ENCODE measurements at places on chromosomes 2 and 18.

GRCh38 chr2:226898897-226899296 lies 63.0 kb downstream of the RHBDD1 start:
- DNase-seq = no peak

DNA sequence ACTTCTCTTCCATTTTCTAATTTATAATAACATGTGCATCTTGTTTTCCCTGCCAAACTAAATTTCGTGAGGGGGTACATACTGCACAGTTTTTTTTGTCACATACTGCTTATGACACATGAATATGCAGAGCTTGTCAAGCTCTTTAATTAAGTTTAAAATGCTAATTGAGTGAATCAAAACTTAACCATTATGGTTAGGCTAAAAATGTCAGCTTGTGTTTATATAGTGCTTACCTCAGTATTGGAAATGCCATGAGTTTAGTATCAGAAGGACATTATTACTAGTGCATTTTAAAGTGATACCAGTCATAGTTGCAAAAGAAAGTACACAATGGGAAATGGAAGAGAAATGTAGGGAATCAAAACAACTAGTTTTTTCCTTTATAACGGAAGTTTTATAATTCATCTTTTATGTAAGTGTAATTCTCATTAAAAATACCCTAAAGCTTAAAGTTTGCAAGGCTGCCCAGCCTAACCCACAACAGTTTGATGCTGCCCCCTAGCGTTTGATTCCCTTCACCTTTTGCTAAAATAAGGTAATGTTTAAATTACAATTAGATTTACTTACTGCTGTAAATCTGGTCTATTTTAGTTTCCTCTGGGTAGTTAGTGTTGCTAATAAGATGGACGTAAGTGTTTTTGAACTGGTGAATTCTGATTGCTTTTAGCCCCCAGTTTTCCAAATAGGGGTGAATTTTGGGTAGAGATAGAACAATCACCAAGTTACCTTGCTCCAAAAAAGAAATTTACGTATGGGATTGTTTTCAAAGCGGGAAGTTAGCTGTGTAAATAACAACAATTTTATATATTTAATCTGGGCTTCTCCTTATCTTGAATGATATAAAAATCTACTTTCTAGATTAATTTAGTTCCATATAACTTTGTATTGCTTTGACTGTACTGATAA lies 3.2 kb downstream of the SLC39A10 start:
- DNase-seq = no peak

DNA sequence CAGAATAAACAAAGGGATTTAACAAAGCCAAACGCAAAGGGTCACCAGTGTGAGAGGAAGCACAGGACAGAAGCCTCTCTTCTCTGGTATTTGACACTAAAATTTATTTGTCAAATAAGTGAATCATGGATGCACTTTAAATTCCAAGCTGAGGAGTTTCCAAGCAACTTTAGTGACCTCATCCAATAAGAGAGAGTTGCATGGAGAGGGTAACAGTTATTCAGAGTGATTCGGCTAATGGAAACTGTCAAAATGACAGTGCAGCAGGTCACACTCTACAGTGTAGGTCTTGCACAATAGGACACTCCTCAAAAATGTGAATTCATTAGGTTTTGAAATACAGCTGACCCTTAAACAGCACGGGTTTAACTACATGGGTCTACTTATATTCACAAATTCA lies 103.9 kb upstream of the ACVR1C start:
- no peak for DNase-seq

DNA sequence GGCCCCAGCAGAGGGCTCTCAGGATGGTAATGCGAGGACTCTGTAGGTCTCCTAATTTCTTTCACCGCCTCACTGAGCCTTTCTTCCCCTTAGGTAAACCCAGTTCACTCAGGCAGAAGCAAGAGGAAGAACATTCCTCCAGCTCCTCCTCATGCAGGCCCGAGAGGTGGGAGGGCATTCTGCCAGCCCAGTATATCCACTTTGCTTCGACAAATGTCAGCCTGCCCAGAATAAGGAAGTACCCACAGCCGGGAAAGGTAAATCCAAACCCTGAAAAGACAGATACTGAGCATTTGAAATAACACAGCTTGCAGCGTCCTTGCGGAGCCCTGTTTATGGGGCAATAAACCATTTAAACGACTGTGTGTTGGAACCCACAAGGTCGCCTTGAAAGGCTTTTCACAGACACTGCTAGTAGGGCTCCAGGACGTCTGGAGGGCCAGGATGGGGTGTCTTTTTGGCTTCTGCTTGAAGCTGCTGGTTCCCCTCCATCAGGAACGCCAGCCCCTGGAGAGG lies 63.0 kb upstream of the STPG4 start:
- DNase-seq = no peak

DNA sequence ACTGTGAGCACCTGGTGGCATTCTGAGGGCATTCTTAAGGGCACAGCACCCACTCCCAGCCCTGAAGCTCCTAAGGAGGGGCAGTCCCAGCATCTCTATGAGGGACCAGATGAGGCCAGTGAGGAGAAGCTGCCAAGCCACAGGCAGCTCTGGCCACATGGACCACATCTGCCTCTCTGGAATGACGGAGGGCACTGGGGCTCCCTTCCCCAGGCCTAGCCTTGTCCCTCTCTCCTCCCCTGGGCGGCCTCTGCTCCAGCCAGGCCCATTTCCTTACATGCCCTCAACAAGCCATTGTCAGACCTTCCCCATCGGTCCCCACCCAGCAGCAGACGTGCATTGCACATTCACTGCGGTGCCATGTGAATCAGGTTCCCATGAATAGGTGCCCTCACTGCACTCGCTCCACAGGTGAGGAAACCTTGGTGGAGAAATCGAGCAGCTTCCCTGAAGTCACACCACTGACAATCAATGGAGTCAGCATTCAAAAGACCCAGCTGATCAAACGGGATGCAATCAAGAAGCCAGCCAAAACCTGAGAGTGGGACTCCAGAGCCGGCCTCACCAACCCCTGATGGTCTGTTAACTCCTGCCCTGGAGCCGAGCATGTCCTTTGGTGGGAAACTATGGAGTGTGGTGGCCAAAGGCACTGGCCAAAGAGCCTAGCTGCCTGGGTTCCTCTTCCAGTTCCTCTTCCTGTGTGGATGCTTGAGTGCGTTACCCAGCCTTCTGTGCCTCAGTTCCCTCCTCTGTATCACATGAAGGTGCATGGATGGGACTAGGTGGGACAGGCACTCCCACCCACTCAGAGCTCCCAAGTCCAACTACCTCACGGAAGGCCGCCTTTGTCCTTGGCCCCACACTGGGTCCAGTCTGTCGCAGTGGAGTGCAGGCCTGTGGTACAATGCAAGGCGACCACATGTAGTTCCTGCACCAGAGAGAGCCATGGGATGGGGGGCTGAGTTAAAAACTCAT lies 147.3 kb downstream of the ZFP36L2 start:
- DNase-seq = no peak

DNA sequence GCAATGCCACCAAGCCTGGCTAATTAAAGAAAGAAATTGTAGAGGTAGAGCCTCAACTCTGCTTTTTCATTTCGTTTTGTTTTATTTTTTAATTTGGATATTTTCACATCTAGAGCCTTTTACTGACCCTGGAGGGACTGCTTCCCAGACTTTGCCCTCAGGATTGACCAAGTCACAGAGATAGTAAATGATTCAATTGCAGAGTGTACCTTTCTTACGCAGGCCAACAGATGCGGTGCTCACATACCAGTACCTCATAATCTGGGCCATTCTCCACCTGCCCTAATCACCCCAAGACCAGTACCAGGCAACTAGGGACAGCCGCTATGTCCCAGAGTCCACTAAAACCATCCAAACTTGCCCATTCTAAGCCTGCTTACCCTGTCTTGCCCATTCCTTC lies 110.8 kb downstream of the DDX1 start:
- DNase-seq = no peak

- DNase-seq = no peak
These were observed 33.7 kb upstream of the C18orf32 start for GRCh38 chr18:49520661-49521145.

DNA sequence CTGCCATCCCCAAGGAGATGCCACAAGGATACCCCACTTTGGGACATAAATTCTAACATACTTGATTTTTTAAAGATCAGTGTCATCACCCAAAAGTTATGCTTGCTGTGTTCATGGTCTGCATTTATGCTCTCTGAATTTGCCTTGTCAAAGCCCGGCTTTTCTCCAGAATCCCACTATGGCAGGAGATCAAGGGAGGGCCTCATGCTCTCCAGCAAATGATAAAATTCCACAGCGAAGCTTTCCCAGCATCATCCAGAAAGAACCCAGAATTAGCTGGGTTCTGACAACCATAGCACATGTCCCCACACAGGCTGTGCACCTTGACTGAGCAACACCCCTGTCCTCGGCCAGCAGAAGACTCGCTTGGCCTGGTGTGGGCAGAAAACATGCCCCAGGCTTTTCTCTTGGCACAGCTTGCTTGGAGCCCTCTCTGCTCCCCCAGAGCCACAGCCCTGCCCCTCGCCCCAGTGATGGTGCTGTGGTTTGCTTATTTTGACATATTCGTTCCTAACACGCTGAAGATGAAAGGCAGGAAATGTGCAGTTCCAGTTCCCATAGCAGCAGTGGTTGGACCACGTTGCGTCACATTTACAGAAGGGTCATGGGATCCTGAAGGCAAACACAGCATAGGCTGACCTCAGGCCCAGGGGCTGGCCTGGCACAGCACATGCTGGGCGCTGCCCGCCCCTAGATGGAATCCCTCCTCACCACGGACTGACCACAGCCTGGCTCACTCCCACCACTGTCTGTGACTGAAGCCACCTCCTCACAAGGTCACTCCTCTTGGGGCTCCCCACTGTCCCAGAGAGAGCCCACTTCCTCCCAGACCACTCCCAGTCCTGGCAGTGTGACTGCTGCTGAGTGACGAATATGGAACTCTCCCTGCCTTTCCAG lies 14.1 kb upstream of the CHRNA1 start:
- DNase-seq = no peak

DNA sequence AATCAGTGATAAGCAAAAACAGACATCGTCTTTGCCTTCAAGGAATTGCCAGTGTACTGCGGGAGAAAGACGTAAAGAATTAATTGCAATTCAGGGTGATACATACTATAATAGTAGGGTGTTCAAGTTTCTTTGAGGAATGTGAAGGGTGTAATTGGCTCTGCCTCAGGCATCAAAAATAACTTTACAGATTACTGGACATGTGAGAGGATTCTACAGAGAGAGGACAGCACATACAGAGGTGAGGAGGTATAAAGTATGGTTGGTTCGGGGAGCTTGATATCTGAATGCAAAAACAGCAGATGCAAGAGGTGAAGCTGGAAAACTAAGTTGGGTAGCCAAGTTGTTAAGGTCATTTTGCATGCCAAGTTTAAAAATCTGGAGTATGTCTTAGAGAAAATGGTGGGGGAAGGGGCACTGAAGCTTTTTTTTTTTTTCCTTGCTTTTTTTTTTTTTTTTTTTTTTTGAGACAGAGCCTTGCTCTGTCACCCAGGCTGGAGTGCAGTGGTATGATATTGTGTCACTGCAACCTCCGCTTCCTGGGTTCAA lies 227.5 kb upstream of the FOSL2 start:
- no peak for DNase-seq

DNA sequence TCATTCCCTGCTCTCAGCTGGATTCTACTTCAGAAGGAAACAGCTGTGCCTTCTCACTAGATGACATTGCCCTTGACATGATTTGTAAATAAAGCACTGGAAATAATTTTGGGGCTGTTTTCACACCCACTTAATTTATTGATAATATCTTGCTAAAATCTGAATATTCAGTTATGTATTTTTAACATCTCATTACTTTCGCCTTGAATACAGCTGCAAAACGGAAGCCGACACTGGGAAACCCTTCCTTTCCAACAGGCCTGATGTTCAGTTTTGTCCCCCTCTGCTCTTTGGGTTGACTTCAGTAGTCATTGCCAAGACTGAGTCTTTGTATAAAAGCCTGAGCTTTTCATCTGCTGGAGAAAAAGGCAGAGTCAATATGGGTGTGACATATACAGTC lies 82.7 kb downstream of the DOCK10 start:
- DNase-seq = no peak

- no peak for DNase-seq
These were observed 183.7 kb upstream of the LHCGR start for GRCh38 chr2:48939232-48939631.

DNA sequence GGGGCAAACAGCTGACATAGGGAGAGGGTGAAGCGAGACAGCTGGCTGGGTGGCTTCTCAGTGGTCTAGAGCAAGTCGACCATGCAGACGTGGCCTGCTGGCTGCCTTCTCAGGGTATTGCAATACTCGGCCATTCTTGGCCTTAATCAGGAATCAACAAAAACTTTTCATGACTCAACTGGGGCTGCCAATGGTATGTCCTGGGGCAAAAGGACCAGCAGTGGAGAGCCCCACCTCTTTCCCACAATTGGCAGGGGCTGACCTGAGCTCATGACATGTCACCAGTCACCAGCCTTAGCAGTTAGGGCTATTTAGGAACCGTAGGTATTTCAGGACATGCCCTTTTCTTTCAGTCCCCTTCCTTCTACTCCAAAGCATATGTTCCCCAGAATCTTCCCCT lies 19.1 kb downstream of the PLA2R1 start:
- DNase-seq = no peak

DNA sequence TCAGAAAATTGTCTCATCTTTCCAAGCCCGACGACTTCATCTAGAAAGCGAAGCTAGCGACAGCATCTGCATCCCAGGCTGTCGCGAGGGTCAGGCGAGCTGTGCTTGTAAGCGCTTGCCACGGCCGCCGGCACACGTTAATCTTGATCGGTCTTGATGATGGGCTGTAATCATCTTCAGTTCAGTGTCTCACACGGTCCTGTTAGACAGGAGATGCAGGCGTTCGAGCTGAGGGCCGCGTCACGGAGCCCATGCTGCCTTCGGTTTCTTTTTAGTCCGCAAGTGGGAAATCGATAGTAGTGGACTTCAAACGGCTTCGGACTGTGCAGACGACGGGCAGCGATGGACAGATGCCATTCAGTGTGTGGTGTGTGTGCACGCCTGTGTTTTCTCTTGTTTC lies 43.6 kb downstream of the ADI1 start:
- DNase-seq = no peak

- no peak for DNase-seq
These were observed 43.7 kb upstream of the COX7A2L start for GRCh38 chr2:42404676-42405075.

DNA sequence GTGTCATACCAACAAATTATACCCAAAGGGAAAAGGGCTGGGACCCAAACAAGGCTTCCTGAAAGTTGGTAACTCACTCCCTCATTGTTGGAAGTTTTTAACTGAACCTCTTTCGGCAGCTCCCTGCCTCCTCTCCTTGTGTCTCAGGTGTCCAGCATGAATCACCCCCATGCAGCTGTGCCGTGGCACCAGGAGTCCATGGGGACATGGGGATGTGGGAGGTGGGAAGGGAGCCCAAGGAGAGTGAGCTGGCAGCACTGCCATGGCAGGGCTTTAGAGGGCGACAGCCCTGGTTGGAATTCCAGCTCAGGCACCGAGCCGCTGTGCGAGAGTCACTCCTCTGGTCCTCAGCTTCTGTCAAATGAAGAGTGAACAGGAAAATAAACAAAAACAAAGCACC lies 12.5 kb upstream of the GYPC start:
- DNase-seq = no peak

DNA sequence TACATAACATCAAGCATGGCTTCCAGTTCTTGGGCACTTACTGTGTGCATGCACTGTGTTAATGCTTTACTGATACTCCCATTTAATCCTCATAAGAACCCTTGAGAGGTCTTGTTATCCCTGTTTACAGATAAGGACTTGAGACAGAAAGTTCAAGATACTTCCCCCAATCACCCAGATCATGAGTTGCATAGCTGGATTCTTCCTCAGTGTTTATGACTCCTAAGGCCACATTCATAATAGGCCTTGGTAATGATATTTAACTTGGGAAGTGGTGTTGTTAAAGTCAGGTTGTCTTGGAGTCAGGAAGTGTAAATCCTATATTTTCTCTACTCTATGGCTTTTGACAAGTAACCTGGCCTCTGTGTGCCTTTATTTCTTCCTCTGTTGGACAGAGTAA lies 22.7 kb downstream of the NOSTRIN start:
- DNase-seq = no peak

Data from SIG-M5 (cell line).